K562 (cell line): ENCODE measurements at places on chromosomes 4 and X. TPM values are rescaled to one million over a fixed set of nuclear protein-coding genes. Genes with fewer than 3 reads are reported as not detected.
A peak's percentile ranks its signal among the peaks of the same experiment; 100 is the strongest.

DNA sequence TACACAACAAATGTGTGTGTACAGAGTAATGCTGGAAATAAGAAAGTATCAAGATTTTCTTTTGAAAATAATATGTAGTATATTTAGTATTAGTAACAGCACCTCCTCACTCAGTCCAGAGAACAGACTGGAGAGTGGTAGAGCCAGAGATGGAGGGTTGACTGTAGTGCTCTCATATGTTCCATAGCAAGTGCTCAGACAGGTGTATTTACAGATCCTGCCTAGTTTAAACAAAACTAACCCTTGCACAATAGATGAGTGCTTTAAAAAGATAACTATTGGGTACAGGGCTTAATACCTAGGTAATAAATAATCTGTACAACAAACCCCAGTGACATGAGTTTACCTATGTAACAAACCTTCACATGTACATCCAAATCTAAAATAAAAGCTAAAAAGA is 381.0 kb upstream of the EMCN start:
- no peaks in the 10 kb centered on the region for H3K36me3 ChIP-seq
- H3K4me1 ChIP-seq = no peaks in the 10 kb centered on the region
- H3K27me3 ChIP-seq = no peaks in the 10 kb centered on the region
- H3K27ac ChIP-seq = no peak overlapping the region
- H3K4me3 ChIP-seq = no peak overlapping the region

DNA sequence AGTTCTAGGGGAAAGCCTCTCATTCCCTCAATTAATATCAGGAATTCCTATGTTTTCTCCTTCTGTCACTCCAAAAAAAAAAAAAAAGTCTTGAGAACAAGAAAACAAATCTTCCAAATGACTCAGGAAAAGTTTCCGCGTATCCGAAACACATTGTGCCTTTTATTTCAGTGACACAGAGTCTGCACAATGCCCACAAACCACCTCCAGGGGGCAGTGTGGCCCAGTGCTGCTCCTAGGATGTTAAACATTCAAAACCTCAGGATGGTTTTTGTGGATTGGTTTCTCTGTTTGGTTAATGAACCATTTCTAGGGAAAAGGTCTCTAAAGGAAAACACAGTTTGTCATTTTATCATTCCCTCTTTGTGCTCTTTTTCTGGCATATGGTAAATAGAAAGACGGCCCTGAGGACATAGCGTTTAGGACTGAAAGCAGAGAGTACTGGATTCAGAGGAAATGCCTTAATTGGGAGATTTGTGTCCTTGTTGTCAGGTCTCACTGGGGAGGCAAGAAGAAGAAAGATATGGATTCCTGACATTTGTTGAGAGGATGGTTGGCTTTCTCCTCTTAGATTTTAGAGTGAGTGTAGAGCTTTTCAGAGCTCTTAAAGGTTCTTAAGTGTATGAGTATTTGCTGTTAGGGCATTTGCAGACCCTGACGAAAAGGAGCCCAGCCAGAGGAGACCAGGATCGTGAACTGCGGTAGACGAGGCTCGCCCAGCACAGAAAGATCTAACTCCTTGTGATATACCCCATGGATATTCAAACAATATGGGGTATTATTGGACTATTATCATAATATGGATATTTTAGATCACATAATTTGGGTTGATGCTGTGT is 65.7 kb upstream of the MAP9 start:
- no peaks in the 10 kb centered on the region for H3K36me3 ChIP-seq
- H3K27me3 ChIP-seq = no peaks in the 10 kb centered on the region
- H3K27ac ChIP-seq = no peak overlapping the region
- peak; percentile 23 for DNase-seq

- no peaks in the 10 kb centered on the region for H3K27me3 ChIP-seq
- DNase-seq = no peak
- H3K36me3 ChIP-seq = no peaks in the 10 kb centered on the region
Measured at GRCh38 chrX:71320126-71320525, 18.6 kb downstream of the ITGB1BP2 start.

GRCh38 chr4:183130328-183131155 is 31.5 kb downstream of the WWC2 start:
- no peak for DNase-seq
- no peaks in the 10 kb centered on the region for H3K4me1 ChIP-seq
- no peaks in the 10 kb centered on the region for H3K36me3 ChIP-seq
- H3K4me3 ChIP-seq = no peak overlapping the region

Gene AVPR2
- total RNA-seq = not detected in 2 replicates

Gene SMIM10
- total RNA-seq = 8.3 and 8.5 TPM in 2 replicates

DNA sequence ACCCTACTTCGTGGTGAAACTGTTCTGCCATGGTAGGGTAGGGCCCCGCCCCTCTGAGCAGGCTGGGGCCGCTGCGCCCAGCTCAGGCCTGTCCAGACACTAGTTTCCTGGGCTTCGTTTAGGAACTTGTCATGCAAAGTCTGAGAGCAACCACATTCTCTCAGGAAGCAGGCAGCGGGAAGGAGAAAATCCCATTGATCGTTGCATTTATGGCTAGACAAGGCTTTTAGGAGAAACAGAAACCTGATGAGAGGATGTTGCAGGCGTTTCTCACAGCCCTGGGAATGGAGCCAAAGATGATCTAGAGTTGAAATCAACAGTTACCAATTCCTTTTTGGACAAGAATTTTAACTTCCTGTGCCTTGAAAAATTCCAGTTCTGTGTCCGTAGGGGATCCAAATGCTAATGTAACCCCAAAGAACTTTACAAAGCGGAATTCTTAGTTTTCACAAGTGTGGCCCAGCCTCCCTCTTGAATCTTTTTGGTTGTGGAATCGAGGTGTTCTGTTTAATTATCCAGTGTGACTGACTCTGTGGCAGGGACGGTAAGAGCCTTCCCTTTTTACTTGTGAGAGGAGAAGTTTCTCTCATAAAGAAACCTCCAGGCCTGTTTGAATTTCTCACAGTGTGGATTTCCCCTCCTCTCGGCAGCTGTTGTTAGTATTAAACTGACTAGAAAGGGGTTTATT is 4.5 kb upstream of the CXCL9 start:
- H3K27me3 ChIP-seq = peaks cover 8% of the 10 kb centered on the region; the same call in 1 of the 2 replicates
- no peak overlapping the region for H3K27ac ChIP-seq
- H3K4me3 ChIP-seq = no peak overlapping the region
- H3K36me3 ChIP-seq = no peaks in the 10 kb centered on the region

GRCh38 chrX:153774576-153775292 is 6.1 kb upstream of the SRPK3 start:
- no peak for DNase-seq
- H3K27ac ChIP-seq = no peak overlapping the region
- no peaks in the 10 kb centered on the region for H3K27me3 ChIP-seq
- H3K4me3 ChIP-seq = no peak overlapping the region

DNA sequence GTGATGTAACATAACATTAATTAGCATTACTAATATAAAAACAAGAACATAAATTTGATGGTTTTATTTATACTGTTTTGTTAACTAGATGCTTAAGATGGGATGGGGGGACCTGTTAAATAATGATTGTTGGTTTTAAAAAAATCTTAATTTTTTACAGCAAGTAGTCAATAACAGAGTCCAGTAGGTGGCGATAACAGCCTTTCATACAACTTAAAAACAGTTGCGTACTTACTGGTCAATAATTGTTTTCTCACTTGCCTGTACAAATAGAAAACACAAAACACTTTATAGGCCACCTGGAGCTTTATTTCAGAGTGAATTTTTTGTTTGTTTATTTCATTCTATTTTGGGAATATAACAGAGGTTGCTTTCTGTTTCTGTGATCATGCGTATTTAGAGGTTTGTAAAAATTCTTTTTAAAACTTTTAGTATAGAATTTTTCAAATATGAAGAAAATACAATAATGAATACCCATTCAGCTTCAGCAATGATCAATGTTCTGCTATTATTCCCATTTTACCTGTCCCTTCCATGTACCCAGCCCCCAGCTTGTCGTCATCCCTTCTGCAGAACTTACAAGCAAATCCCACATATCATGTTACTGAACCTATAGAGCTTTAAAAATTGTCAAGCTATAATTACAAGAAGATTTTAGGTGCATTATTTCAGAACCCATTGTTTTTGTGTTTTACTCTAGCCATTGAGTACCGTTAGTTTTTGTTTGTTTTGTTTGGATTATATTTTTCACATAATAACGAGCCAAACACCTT is 97.1 kb downstream of the MRPL1 start:
- DNase-seq = peak; percentile 48
- H3K4me3 ChIP-seq = no peak overlapping the region
- no peaks in the 10 kb centered on the region for H3K27me3 ChIP-seq
- H3K27ac ChIP-seq = no peak overlapping the region
- no peaks in the 10 kb centered on the region for H3K36me3 ChIP-seq
- H3K4me1 ChIP-seq = no peaks in the 10 kb centered on the region

DNA sequence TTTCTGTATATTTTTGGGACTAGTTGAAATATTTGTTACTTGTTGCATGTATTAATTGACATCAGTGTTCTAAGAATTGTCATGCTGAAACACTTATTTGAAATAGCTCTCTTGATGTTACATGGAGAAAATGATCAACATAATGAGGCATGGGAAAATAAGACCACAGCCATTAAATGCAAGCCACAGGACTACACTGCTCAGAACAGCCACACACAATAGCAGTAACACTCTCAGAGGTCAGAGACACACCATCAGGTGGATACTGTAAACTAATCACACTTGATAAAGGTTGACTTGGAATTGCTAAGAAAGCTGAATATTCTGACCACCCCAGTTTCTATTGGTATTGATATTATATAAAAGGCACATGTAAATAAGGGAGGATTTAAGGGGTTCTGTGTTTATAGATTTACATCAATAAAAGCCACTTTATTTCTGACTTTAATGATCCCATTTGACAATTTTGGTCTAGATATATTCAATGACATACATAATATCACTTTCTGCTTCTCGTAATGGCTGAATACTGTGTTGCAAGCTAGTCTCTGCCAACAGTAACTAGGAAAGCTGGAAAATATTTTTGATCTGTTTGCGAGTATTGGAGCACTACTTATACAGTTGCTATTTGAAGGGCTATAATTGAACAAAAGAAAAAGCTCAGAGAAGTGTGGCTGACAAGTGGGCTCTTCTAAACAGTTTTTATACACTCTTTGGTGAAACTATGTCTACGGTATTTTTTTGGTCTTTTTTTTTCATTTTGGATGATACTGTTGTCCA is 876.5 kb upstream of the INTU start:
- no peak overlapping the region for H3K27ac ChIP-seq
- peaks cover 14% of the 10 kb centered on the region; the same call in 1 of the 3 replicates for H3K36me3 ChIP-seq
- no peak for DNase-seq
- no peak overlapping the region for H3K4me3 ChIP-seq

- peaks cover 19% of the 10 kb centered on the region; the same call in 2 of the 3 replicates for H3K36me3 ChIP-seq
- H3K4me3 ChIP-seq = peak overlapping the region; percentile 91; the same call in 1 of the 2 replicates
- H3K4me1 ChIP-seq = peaks cover 20% of the 10 kb centered on the region
- no peaks in the 10 kb centered on the region for H3K27me3 ChIP-seq
- peak overlapping the region; percentile 30; the same call in 1 of the 3 replicates for H3K27ac ChIP-seq
Measured at GRCh38 chrX:154380787-154381186, 1.7 kb downstream of the EMD start.

GRCh38 chr4:147576084-147576483 is 41.1 kb upstream of the TMEM184C start:
- no peaks in the 10 kb centered on the region for H3K36me3 ChIP-seq
- no peak for DNase-seq
- no peak overlapping the region for H3K27ac ChIP-seq
- no peak overlapping the region for H3K4me3 ChIP-seq
- H3K4me1 ChIP-seq = no peaks in the 10 kb centered on the region
- peaks cover 2% of the 10 kb centered on the region; the same call in 1 of the 3 replicates for H3K27me3 ChIP-seq

DNA sequence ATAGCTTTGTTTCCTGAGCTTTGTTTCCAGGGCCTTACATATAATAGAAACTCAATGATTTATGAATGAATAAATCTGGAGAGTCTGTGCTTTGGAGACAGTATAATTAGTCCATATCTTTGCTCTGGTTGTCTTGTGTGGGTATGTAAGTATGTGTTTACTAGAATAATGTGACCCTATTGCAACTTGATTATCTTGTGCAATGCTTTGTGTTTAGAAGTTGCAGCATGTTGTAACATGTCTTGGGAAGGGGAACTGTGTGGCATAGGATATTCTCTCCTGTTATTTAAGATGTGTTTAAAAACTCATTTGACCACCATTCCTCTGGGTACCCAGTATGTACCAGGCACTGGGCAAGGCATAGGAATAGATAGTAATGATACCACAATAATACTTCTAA is 6.1 kb downstream of the SPATA18 start:
- no peaks in the 10 kb centered on the region for H3K4me1 ChIP-seq
- H3K4me3 ChIP-seq = no peak overlapping the region
- no peaks in the 10 kb centered on the region for H3K36me3 ChIP-seq
- H3K27me3 ChIP-seq = peaks cover 1% of the 10 kb centered on the region
- DNase-seq = no peak

Gene FAM47E
- total RNA-seq = 3.7 and 4.8 TPM in 2 replicates

- no peak overlapping the region for H3K27ac ChIP-seq
- no peaks in the 10 kb centered on the region for H3K36me3 ChIP-seq
- no peak for DNase-seq
- peaks cover 5% of the 10 kb centered on the region; the same call in 1 of the 2 replicates for H3K27me3 ChIP-seq
- H3K4me1 ChIP-seq = no peaks in the 10 kb centered on the region; the same call in 2 of the 3 replicates
- H3K4me3 ChIP-seq = no peak overlapping the region
Measured at GRCh38 chrX:72255445-72255844, 16.6 kb upstream of the ERCC6L start.

DNA sequence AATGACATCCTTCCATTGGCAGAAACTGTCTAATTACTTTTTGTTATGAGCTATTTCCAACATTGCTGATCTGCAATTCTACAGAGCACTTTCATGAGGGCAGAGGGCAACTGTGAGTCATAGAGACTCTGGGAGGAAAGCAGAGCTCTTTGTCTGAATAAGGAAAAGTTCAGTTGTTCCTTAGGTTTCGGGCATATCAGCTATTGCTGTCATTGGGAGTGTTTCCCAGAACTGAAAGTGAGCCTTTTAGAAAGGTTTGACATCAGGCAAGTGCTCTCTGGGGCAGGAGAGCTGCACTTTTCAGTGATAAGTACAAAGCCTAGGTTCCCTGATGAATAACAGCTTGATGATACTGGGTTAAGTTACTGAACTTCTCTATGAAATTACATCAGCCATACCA is 119.2 kb upstream of the EDNRA start:
- DNase-seq = no peak
- no peak overlapping the region for H3K4me3 ChIP-seq
- H3K4me1 ChIP-seq = no peaks in the 10 kb centered on the region
